Central memory CD8-positive, alpha-beta T cell (primary cell): ENCODE measurements at places on chromosomes 16 and 17.

- DNase-seq = no peak
These were observed 27.2 kb downstream of the BAIAP2 start for GRCh38 chr17:81062014-81062780.

DNA sequence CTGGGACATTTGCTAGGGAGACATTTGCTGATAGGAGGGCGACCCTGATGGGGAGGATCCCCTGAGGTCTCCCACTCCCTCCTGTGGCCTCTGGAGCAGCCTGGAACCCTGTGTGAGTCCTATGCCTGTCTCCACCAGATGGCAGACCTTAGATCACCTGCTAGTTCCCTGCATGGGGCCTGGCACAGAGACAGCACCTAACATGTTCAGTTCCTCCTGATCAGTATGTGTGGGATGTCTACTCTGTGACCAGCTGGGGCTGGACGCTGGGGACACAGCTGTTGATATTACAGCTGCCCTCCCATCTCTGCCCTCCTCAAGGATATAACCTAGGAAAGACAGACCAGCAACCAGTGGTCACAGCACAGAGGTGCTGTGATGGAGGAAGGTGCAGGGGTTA lies 1.1 kb upstream of the ADCY7 start:
- no peak for DNase-seq

- no peak for DNase-seq
These were observed 32.6 kb downstream of the LMF1 start for GRCh38 chr16:938136-938535.

DNA sequence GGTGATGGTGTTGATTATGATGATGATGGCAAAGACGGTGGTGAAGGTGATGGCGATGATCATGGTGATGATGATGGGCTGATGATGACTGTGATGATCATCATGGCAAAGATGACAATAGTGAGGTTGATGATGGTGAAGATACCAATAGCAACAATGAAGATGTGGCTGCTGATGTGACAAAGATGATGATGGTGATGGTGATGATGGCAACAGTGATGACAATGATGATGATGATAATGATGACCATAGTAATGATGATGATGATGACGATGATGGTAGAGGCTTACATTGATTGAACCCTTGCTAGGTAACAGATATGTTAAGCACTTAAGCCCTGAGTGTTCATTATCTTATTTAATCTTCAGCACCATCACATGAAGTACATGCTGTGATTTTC lies 363.8 kb upstream of the HSBP1 start:
- DNase-seq = no peak

- DNase-seq = no peak
These were observed 58.2 kb downstream of the CNTNAP4 start for GRCh38 chr16:76335180-76335974.

GRCh38 chr16:74160759-74161158 lies 135.9 kb upstream of the PSMD7 start:
- DNase-seq = no peak

DNA sequence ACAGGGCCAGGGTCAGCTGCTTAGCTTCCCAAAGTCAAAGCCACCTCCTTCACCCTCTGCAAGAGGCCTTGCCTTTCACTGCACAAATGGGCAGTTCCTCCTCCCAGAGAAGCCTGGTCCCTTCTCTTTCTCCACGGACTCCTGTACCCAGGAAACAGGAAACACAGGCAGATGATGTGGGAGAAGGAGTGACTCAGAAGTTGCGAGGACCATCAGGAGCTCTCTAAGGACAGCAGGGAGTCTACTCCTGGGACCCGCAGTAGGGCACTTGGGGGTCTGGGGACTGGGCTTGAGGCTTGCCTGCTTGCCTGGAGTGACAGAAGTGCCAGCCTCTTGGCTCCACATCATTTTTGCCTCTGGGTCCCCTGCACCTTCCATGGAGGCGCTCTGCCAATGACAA lies 47.4 kb upstream of the KSR1 start:
- no peak for DNase-seq

- DNase-seq = no peak
These were observed 23.8 kb downstream of the PDILT start for GRCh38 chr16:20380782-20381181.

GRCh38 chr16:89958068-89958467 lies 9.5 kb downstream of the DEF8 start:
- DNase-seq = no peak

DNA sequence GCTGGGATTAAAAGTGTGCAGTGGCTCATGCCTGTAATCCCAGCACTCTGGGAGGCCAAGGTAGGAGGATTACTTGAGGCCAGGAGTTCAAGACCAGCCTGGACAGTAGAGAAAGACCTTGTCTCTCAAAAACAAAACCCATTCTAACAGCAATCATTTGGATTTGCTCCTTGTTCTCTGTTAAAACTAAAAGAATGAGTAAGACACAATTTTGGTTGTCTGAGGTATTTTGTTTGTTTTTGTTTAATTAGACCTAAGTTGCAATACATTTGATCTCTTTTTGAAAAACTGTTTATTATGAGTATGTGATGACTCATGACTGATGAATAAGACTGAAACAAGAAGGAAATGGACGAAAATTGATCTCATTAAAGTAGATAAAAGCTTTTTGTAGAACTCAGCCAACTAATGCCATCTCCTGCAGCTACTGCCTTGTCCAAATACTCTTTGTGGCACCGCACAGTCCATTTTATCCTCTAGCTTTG lies 29.0 kb downstream of the GLG1 start:
- no peak for DNase-seq

DNA sequence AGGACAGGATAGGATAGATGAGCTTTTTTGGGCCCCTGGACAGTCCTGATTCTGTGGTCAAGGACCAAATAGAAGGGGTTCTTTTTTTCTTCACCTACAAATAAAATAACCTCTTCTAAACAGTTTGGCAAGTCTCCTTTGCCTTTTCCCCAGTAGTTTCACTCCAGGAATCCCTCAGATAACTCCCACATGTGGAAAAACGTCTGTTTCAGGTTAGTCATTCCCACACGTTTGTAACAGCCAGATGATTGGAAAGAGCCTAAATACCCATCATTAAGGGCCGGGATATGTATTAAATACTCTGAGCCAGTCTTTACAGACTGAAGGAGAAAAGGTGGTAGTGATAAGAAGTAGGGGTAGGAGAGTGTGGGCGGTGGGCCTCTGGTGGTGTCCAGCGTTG lies 58.3 kb downstream of the PLD6 start:
- no peak for DNase-seq
